ENCODE measurements at places on chromosomes 13 and 19.

GRCh38 chr13:113948034-113948742, 25.7 kb downstream of the C13orf46 start:
- no peak for DNase-seq

GRCh38 chr19:57324992-57325391, 4.7 kb downstream of the ZNF543 start:
- DNase-seq: no peak

DNA sequence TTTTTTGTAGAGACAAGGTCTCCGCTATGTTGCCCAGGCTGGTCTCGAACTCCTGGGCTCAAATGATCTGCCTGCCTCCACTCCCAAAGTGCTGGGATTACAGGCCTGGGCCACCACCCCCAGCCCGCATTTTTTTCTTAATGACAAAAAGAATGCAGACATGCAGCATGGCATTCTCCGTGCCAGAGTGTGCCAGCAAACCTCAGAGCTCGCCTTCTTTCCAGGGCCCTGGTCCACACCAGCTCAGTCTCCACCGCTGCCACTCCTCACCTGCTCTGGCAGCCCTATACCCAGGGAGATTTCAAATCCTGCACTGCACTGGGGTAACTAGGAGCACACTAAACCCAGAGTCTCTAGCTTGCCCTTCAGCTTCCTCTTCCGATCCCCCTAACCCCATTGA, 41.7 kb downstream of the ZIC5 start:
- DNase-seq: no peak

DNA sequence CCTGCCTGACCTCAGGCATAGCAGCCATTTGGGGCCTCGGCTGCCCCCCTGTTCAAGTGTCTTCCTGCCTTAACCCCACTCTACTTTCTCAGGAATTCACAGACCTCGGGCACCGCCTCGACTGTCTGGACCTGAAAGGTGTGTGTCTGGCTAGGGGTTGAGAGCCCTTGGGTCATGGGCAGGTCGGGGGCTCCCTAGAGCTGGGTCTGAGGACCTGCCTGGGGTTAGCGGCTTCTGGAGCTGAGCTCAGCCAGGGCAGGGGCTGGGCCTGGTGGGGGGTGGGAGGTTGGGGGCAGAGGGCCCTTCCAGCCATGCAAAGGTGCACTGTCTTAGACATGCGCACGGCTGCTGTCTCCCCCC, 20.7 kb downstream of the NKPD1 start:
- no peak for DNase-seq

DNA sequence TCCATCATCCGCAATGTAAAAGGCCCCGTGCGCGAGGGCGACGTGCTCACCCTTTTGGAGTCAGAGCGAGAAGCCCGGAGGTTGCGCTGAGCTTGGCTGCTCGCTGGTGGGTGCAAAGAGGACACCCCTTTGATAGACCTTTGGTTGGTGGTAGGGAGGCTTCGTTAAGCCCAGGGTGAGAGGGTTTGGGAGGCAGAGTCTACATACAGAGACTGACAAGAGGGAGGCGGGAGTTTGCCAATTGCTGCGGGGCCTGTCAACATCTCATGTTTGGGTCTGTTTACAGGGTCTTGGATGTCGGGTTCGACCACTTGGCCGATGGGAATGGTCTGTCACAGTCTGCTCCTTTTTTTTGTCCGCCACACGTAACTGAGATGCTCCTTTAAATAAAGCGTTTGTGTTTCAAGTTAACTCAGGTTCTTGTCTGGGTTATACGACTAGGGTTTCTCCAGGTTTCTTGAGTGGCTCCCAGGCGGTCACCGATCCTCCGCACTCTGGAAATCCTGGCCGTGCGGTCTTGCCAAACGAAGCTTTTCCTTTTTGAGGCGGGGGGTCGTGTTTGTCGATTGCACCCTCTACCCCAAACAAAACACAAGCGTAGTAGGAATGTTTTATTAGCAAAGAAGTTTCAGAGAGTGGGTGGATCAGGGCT, 816 bp downstream of the RPS28 start:
- no peak for DNase-seq

DNA sequence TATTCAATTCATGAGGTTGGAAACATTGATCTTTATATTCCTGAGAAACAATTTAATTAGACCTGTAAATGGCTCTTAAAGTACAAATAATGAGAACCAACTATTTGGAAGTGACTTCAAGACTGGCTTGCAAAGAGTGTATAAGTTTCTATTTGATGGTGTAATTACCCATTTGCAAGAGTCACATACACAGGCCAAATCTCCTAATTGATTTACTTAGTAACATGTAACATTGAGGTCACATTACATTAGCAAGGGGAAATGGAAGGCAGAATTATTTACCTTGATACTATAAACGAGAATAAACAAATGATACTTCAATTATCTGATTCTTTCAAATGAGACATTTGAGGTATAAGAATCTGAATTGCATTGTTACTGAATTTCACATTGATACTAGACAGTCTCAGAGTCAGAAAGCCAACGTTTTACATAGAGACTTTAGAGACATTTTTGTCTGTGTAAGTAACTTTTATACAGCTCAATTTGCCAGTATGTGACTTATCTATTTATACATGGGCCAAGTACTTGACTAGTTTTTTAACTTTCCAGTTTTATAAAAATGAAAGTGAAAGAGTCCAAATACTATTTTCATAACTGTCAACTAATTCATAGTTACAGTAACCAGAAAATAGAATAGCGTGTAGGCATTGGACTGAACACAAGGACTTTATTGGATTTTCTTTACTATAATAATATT, 95.6 kb upstream of the RFC3 start:
- no peak for DNase-seq
